DMS53 (cell line): ENCODE measurements at places on chromosomes 3 and 15.
A peak's percentile ranks its signal among the peaks of the same experiment; 100 is the strongest.

DNA sequence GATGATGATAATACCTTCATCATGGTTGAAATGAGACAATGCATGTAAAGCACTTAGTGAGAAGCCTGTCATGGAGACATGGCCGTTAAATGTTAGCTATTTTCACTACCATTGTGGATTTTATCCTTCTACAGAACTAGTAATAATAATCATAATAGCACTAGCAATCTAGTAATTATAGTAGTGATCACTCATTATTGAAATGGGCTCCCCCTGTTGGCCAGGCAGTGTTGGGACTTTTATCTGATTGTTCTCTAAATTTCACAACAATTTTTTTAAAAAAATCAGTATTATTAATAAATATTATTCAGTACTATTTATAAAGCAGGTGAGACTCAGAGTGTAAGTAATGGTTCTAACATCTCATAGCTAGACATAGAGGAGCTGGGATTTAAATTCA lies 396.3 kb downstream of the IL5RA start:
- DNase-seq = peak; percentile 1

GRCh38 chr15:64813075-64813474 lies 12.4 kb downstream of the PIF1 start:
- peak; percentile 25 for DNase-seq

GRCh38 chr15:61227269-61227949 lies 1.7 kb downstream of the RORA start:
- peak; percentile 59 for DNase-seq

GRCh38 chr3:23550402-23550801 lies 255.4 kb upstream of the UBE2E1 start:
- no peak for DNase-seq

DNA sequence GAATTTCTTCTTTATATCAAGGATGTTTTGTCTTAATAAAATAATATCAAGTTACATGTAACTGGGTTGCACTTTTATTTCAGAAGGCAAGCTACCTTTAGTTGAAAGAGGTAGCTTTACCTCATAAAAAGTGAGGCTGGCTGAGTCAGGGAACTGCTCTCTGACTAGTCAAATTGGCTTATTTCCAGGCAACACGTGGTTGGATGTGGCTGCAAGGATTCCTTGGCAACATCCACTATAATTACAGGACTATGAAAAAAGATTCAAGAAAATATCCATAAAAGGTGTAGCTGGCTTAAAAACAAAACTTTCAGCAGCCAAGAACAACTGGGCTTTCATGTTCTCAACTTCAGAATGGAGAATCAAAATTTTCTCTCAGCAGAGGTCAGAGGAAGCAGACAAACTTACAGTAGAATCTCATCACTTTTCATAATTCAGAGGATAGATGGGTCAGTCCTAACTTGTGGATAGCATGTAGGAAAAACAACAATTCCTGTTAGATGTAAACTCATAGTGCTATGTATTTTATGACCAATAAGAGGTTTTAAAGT lies 779.1 kb downstream of the MECOM start:
- peak; percentile 21 for DNase-seq

- no peak for DNase-seq
Observed at GRCh38 chr3:119170821-119171220, 2.6 kb upstream of the UPK1B start.

GRCh38 chr3:37640636-37641375 lies 220.9 kb upstream of the CTDSPL start:
- DNase-seq = no peak

- DNase-seq = peak; percentile 91
Observed at GRCh38 chr15:39869254-39869653, 50.8 kb downstream of the GPR176 start.

DNA sequence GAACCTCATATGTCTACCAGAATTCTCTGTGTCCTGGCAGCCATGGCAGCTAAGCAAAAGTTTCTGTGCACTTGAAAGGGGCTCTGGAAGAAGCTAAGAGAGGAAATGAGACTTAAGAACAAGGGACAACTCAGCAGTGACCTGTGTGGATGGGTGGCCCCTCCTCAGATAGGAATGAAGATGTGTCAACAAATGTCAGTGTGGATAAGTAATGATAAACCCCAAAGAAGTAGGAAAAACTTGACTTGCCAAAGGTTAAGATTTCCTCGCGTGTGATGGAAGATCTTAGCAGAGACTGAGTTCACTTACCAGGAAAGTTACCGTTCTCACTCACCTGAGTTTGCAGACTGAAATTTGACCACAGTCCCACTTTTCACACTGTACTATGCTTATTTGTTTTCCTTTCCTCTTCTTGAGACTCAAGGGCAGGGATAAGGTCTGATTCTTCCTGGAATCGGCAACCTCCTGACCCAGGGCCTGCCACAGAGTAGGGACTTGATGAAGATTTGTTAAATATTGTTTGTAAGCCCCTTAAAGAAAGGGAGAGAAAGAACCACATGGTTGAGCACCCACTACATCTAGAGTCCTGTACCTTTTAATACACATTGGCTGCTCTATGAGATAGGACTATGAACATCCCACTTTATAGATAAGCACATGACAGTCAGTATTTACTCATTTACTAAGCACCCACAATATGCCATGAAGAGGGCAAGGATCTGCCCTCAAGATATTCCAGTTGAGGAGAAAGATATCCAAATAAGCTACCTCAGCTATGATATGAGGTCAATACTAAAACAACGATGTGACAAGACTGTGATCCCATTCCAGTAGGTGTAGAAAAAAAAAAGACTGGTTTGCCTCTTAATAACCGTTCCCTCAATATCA lies 7.3 kb upstream of the HRH1 start:
- no peak for DNase-seq

DNA sequence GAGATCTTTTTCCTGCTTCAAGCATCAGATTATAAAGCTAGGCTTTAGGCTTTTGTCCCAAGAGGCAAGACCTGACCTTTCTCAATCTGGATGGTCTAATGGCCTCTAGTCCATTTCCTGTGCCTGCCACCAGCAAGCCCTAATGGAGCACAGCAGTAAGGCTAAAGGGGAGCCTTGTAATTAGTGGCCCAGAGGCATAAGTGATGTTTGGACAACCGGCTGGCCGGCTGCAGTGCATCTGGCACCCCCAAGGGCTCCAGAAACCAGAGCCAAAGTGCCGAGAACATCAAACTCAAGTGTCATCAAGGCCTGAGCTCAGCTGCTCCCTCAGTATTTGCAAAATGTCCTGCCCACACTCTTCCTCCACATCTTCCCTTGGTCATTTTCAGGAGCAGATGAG lies 31.9 kb upstream of the RTP4 start:
- no peak for DNase-seq

DNA sequence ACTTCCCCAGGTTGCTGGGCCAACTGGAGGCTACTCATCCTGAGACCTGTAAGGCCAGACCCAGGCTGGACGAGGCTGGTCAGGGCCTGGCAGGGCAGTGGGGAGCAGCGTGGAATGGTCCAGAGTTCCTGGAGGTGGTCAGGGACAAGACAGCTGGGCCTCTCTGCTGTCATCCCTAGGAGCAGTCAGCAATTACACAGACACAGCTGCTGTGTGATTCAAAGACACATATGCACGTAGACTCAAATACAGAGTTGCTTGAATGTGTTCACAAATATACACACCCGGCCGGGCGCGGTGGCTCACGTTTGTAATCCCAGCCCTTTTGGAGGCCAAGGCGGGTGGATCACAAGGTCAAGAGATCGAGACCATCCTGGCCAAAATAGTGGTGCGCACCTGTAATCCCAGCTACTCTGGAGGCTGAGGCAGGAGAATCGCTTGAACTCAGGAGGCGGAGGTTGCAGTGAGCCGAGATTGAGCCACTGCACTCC lies 1.5 kb upstream of the CD276 start:
- DNase-seq = peak; percentile 8

DNA sequence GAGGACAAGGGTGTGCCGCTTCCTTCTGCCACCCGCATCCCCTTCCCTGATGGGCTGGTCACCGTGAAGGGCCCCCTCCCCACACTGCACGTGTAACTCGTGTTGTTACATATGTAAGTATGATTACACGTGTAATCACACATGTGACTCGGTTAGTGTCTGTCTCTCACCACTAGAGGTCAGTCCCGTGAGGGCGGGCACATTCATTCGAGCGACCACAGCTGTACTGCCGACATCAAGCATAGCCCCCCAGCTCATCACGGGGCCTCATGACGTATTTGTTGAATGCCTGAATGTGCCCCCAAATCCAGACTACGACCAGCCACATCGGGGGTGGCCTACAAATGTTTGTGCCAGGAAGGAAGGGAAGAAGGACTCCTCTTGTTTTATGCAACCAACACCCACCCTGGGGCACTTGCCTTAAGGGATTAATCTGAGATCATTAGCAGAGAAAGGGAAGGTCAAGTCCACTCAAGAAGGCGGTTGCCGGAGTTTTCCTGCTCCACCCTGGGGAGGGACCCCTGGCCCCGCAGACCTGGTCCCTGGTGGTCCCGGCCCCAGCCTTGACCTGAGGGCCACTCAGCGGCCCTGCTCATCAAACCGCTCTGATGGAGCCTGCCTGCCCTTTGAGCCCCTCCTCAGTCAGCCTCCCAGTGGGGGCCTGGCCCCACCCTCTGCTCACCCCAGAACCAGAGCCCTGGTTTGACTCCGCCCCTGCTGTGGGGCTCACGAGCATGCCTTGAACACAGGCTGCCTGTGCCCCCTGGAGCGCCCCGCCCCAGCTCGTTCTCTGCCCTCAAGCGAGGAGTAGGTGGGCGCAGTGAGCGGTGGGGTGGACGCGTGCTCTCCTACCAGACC lies 52.8 kb downstream of the RGMA start:
- peak; percentile 65 for DNase-seq

GRCh38 chr15:58748852-58749531 lies 515 bp downstream of the ADAM10 start:
- peak; percentile 77 for DNase-seq
